ENCODE measurements at places on chromosomes 16 and 17.

- no peak for DNase-seq
Measured at GRCh38 chr16:70686376-70687101, 686 bp upstream of the MTSS2 start.

DNA sequence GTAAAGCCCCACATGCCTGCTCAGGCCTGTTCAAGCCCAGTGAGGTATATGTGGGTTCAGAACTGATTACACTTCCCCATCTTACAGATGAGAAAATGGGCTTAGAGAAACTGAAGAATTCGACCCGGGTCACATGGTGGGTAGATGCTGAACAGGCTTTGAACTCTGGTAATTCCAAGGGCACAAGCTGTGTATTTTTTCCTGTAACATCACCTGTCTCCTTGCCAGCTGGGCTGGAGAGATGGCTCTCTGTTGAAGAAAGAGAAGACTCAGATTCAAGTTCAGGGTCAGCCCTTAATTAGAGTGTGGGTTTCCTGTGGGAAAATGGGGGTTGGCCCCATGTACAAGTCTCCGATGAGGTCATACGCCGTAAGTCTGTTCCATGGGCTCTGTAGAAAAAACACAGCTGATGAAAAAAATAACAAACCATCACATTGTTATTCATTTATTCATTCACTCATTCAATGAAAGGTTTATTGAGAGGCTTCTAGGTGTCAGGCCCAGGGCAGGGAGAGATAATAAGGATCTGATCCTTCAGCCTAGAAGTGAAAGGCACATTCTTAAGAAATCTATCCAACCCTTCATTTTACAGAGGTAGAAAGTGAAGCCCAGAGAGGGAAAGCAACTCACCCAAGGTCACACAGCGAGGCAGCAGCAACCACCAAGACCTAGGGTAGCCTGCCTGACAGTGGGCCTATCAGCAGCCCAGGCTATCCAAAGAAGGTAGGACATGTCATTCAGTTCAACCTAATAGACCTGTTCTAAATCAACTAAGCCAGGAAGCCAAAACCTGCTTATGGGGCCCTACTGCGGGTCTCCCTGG is 482.8 kb downstream of the SOX9 start:
- no peak for DNase-seq

DNA sequence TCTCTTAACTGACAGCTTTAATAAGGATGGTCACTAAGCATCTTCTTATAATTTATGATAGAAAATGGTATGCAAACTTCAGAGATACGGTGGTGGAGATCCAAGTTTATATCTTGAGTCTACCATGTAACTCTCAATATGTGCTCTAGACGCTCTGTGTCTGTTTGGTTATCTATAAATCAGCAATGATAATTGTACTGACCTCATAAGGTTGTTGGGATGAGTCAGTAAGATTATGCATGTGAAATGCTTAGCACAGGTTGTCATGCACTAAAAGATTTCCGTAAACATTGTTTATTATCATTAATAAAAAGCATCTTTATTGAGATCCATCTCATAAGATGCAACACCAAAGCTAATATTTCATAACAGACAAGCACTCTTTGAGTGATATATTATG is 1094.9 kb upstream of the EEF2KMT start:
- no peak for DNase-seq

GRCh38 chr16:83530293-83530692 is 277.5 kb upstream of the HSBP1 start:
- no peak for DNase-seq

DNA sequence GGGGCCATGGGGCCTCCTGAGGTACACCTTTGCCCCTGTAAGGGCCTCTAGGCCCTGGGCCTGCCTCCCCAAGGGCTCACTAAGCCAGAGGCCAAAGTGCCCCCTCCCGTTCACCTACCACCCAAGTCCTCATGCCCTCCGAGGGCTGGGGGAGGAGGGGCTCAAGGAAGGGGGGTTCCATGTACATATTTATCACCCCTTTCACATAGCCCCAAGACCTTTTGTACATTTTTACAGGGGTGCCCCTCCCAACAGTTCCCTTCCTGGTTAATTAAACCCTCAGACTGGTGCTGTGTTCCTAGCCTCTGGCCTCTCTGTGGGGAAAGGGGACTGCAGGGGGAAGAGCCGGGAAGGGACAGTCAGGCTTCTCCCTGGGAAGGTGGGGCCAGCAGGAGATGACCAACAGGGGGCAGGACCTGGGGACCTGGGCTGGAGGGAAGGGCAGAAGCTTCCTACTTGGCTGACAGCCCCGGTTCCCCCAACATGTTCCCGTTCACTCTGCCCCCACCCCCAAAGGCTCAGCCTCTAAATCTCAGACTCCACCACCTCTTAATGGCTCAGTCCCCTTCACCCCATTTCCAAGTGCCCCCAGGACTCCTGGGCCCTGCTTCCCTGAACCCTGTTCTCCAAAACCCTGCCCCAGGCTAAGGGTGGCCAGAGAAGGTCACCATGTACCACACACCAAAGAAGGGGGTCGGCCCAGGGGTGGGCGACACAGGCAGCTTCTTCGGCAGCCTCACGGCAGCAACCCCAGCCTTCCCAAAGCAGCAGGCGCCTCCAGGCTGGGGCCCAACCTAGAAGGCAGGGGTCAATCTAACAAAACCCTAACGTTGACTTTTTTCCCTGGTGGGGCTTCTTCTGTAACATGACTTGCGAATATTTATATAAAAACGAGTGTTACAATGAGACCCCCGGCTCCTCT is 11.9 kb downstream of the FBRS start:
- no peak for DNase-seq
